ENCODE measurements at places on chromosomes 5 and 9.

- no peak overlapping the region for H3K4me3 ChIP-seq
- DNase-seq: no peak
- H3K36me3 ChIP-seq: no peaks in the 10 kb centered on the region
These were observed 189.0 kb upstream of the PUM3 start for GRCh38 chr9:3032898-3033297.

DNA sequence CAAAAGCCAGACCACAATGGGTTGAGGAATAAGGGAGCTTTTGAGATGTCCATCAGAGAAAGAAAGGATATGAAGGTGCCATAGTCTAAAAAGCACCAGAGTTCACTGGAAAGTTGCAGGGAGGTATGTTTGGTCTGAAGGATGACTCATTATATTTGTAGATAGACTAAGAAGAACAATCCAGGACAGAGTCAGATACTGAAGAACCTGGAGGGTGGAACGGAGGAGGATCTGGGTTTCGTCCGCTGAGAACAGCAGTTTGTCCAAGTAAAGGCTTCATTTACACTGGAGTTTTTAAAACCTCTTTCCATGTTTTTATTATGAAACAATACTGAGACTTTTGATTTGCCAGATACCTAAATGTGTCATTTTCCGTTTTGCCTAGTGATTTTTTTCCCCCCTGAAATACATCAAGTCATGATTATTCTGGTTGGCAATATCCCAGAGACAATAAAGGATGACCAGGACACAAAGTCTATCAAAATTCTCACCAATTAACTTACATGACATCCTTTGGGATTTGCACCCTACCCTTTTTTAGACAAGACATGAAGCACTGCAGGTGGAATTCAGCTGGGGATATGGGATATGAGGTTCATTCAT is 219.9 kb downstream of the MLLT3 start:
- H3K27ac ChIP-seq: no peak overlapping the region
- no peak for DNase-seq
- H3K36me3 ChIP-seq: no peaks in the 10 kb centered on the region
- no peaks in the 10 kb centered on the region for H3K27me3 ChIP-seq

- H3K36me3 ChIP-seq: no peaks in the 10 kb centered on the region
- H3K4me3 ChIP-seq: peak overlapping the region; percentile 32
- peak; percentile 52 for DNase-seq
- H3K27me3 ChIP-seq: peaks cover 15% of the 10 kb centered on the region
- H3K27ac ChIP-seq: peak overlapping the region; percentile 22
- H3K4me1 ChIP-seq: peaks cover 8% of the 10 kb centered on the region
These were observed 4.0 kb upstream of the PCDHGA1 start for GRCh38 chr5:141326088-141326854.

DNA sequence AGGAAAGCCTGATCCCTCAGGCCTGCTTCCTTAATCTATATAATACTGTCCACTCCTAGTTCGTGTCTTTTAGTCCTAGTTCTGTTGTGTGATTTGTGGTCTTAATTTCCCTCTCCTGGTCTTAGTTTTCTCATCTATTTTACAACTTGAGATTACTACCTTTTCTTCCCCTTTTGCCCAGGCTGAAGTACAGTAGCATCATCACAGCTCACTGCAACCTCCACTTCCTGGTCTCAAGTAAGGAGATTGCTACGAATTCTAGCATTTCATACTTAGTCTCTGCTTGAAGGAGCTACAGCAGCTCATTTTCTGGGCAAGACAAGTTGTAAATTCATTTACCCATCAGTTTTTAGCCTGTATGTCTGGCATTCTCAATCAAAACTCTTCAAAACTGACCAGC is 5.5 kb downstream of the TRIM32 start:
- H3K4me1 ChIP-seq: peaks cover 12% of the 10 kb centered on the region
- peaks cover 2% of the 10 kb centered on the region for H3K36me3 ChIP-seq
- H3K27ac ChIP-seq: no peak overlapping the region
- H3K27me3 ChIP-seq: no peaks in the 10 kb centered on the region
- H3K4me3 ChIP-seq: no peak overlapping the region

DNA sequence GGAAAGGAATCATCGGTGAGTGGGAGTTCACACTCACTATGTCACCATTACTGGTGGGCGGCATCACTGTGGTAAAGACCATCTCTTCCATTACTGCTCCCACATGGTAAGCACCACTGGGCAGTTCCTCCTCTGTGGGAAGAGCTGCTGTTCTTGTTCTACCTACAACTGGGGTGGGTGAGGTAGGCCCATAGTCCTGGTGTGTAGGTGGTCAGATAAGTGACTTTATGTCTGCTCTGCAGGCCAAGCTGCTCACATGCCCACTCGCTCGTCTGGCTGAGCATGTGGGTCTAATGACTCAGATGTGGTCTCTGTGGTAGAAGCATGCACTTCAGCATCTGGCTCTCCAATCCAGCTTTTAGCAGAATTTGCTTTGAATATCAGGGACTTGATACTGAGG is 82.9 kb downstream of the TMEM215 start:
- no peak overlapping the region for H3K4me3 ChIP-seq
- no peaks in the 10 kb centered on the region for H3K36me3 ChIP-seq
- no peaks in the 10 kb centered on the region for H3K27me3 ChIP-seq
- no peak overlapping the region for H3K27ac ChIP-seq
- no peak for DNase-seq

- peak; percentile 4 for DNase-seq
- H3K27me3 ChIP-seq: no peaks in the 10 kb centered on the region
- H3K4me1 ChIP-seq: peaks cover 20% of the 10 kb centered on the region
- no peak overlapping the region for H3K4me3 ChIP-seq
- peak overlapping the region; percentile 25 for H3K27ac ChIP-seq
- no peaks in the 10 kb centered on the region for H3K36me3 ChIP-seq
These were observed 113.3 kb upstream of the SPATA31D4 start for GRCh38 chr9:81814794-81815464.

DNA sequence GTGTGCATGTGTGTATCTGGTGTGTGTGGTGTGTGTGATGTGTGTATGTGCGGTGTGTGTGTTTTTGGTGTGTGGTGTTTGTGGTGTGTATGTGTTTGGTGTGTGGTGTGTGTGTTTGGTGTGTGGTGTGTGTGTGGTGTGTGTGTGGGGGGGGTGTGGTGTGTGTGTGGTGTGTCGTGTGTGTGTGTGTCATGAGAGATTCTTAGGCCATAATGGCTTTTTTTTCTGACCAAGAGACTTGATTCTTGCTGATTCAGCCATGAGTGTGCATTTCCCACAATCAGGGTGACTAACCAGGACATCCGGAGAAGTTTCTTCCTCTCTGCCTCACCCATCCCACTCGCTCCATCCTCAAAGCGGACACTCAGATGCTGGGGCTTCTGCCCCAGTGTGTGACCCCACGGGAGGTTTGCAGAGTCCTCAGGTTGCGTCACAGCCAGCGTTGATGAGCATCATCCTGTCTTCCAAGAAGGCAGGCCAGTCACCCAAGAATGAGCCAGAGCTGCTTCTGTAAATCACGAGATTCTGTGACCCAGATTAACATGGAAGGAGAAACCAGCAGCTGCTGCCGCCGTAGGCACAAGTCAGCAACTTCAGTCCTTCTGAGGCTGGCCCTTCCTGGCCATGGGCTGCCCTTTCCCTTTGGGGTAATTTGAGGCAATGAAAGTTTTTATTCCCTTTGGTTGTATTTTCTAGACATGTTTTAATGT is 12.5 kb upstream of the CTSL start:
- no peak overlapping the region for H3K4me3 ChIP-seq
- H3K27ac ChIP-seq: no peak overlapping the region
- H3K36me3 ChIP-seq: no peaks in the 10 kb centered on the region
- no peaks in the 10 kb centered on the region for H3K4me1 ChIP-seq
- peak; percentile 23 for DNase-seq

- H3K4me3 ChIP-seq: no peak overlapping the region
- no peaks in the 10 kb centered on the region for H3K27me3 ChIP-seq
- H3K27ac ChIP-seq: peak overlapping the region; percentile 38
- H3K4me1 ChIP-seq: no peaks in the 10 kb centered on the region
- DNase-seq: no peak
These were observed 545.2 kb downstream of the CSNK1G3 start for GRCh38 chr5:124056991-124057723.

- no peak overlapping the region for H3K4me3 ChIP-seq
- H3K27ac ChIP-seq: no peak overlapping the region
- no peaks in the 10 kb centered on the region for H3K27me3 ChIP-seq
These were observed 85.0 kb downstream of the ROR2 start for GRCh38 chr9:91865041-91865440.

DNA sequence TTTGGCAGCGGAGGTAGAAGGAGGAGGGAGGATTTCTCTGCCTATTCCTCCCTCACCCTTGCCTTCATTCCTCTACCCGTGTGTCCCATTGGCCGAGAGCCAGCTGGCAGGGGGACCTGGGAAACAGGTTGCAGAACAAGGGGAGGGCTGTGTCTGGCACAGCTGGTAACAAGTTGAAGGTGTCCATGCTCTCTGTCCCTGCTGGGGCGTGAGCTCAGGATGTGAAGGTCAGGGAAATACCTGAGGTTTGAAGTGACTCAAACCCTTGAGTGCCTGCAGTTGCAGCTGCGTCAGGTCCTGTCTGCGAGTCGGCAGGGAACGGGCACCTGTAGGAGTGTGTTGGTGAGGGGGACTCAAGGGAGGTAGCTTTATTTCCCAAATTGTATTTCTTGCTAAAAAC is 16.2 kb downstream of the MIGA2 start:
- H3K4me3 ChIP-seq: no peak overlapping the region
- no peaks in the 10 kb centered on the region for H3K27me3 ChIP-seq
- H3K36me3 ChIP-seq: peaks cover 40% of the 10 kb centered on the region

- DNase-seq: no peak
- no peaks in the 10 kb centered on the region for H3K4me1 ChIP-seq
- no peaks in the 10 kb centered on the region for H3K27me3 ChIP-seq
- no peak overlapping the region for H3K27ac ChIP-seq
- no peak overlapping the region for H3K4me3 ChIP-seq
These were observed 346.9 kb downstream of the CDH9 start for GRCh38 chr5:26691486-26691885.

DNA sequence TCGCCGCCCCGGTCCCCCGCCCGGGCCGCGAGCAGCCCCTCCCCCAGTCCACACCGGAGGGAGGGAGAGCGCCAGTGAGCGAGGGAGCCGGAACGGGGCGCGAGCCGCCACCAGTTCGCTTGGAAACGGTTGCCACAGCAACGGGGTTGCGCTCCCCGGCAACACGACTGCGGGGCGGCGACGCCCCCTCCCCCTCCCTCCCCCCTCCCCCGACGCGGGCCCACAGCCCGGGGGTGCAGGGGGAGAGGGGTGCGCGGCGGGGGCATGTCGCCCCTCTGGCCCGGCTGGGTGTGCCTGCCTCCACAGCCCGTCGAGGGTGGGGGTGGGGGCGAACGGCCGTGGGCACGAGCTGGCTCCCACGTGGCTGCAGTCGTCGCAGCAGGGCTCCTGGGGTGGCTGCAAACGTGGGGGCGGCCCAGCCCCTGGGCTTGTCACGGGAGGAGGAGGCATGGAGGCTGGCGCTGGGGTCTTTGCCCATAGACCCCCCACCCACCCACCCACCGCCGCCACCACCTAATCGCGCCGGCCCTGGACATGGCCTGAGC is 524 bp downstream of the PRR7 start:
- peaks cover 14% of the 10 kb centered on the region for H3K36me3 ChIP-seq
- no peak overlapping the region for H3K27ac ChIP-seq
- no peak overlapping the region for H3K4me3 ChIP-seq
- peak; percentile 92 for DNase-seq
- peaks cover 47% of the 10 kb centered on the region for H3K4me1 ChIP-seq
- no peaks in the 10 kb centered on the region for H3K27me3 ChIP-seq

DNA sequence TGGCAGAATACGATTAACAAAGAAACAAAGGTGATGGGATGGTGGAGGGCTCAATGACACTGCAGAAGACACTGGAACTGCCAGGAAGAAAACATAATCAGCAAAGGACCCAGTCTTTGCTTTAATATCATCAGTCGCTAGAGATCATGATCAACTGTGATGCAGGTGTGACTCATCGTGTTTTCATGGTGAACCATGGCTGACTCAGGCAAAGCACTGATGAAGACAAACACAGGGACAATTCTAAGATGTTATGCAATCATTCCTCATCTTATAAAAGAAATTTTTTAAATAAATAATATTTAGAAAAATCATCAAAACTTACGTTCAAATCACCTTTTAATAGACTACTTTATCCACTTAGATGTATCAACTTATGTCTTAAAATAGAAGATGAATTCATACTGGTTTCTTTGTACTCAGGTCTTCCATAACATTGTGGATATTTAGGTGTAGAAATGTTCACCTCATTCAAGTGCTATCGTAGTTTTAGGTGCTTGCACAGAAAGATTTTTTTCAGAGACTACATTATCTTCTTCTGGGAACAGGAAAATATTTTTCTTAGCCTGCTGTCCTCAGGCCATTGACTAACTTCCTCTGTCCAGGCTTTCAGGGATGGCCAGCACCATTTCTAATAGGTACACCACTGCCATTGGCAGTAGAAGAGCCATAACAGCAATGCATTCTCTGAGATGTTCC is 673.4 kb upstream of the MEF2C start:
- DNase-seq: no peak
- no peak overlapping the region for H3K4me3 ChIP-seq
- no peaks in the 10 kb centered on the region for H3K36me3 ChIP-seq
- no peaks in the 10 kb centered on the region for H3K27me3 ChIP-seq

DNA sequence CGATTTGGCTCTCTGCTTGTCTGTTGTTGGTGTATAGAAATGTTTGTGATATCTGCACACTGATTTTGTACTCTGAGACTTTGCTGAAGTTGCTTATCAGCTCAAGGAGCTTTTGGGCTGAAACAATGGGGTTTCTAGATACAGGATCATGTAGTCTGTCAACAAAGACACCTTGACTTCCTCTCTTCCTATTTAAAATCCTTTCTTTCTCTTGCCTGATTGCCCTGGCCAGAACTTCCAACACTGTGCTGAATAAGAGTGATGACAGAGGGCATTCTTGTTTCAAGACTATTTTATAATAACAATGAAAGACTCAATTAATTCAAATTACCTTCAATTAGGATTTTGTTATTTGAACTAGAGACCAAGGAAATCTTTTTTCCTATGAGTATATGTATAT is 692.5 kb downstream of the PRR16 start:
- DNase-seq: no peak
- H3K27me3 ChIP-seq: no peaks in the 10 kb centered on the region
- H3K4me1 ChIP-seq: no peaks in the 10 kb centered on the region
- H3K36me3 ChIP-seq: no peaks in the 10 kb centered on the region
- no peak overlapping the region for H3K4me3 ChIP-seq

Measured in natural killer cell (primary cell).